ENCODE measurements at places on chromosomes 5 and 9. TPM values are rescaled to one million over a fixed set of nuclear protein-coding genes. Genes with fewer than 3 reads are reported as not detected.
A peak's percentile ranks its signal among the peaks of the same experiment; 100 is the strongest.

TXNDC8 gene
- total RNA-seq, result not detected

GARNL3 gene
- 3.4 TPM for total RNA-seq

RNF20 gene
- total RNA-seq, result 37.2 TPM

ST8SIA4 gene
- total RNA-seq, result 32.0 TPM

ZBED3 gene
- 2.2 TPM for total RNA-seq

RAB3C gene
- not detected for total RNA-seq

SLC25A2 gene
- total RNA-seq, result 0.27 TPM

DNA sequence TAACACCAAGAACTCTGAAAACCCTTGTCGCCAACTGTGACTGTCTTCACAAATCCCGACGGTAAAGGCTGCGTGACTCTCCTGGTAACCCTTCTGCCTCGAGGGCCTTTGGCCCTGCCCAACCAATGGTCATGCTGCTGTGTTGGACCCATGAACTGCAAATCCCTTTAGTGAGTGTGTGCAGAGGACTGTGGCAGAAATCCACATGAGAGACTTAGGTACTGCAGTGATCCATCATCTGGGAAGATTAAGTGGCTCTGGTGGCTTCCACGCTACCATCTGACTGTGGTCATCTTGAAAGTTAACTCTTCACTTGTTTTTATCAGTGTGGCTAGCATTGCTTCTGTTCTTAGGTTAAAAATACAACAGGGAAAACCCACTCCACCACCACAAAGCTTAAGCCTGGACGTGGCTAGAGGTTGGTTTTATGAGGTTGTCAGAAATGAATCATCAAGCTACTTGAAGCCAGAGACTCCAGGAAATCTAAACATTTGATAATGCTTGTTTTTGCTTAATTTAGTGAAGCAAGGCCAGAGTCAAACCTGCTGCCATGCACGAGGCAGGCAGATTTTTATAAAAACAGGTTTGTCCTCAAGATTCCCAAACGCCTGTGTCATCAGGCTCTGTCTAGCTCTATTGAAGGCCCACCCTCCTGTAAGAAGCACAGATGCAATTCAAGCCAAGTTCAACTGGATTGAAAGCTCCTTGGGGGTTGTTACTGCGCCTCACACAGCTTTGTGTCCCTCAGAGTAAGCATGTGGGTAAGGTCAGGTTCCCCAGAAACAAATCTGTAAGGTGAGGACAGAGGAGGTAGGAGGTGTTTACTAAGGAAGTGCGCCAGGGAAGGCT, 52.7 kb upstream of the ERCC6L2 start:
- H3K36me3 ChIP-seq, result no peaks in the 10 kb centered on the region
- DNase-seq, result peak; percentile 55
- no peak overlapping the region for H3K4me3 ChIP-seq
- no peaks in the 10 kb centered on the region for H3K27me3 ChIP-seq

GRCh38 chr9:68998385-68998784, 15.5 kb downstream of the PRKACG start:
- peaks cover 2% of the 10 kb centered on the region for H3K27me3 ChIP-seq
- no peak for DNase-seq
- H3K4me3 ChIP-seq, result no peak overlapping the region

DNA sequence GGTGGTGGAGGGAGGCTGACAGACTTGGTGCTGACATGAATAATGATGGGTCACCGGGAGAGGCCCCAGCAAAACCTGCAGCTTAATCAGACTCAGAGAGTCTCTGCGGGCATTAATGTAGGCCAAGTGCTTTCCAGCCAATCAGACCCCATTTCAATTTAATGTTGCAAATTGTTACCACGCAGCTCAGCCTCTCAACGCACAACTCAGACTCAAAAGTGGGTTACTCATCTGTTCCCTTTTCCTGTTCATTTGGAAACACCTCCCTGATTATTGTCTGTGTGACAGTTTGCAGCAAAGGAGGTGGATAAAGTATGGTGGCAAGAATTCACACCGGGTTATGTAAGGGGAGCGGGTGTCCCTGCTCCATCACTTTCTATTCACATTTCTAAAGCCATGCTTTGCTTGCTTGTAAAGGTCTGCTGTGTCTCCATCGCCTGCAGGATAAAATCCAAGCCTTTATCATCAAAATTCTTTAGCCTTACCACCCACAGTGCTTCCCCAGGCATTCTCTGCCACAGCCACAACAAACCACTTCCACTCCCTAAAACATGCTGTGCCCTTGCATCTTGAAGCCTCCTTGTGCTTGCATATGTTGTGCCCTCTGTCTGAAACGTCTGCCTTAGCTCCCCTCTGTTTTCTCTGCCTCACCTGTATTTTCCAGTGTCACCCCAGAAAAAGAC, 156.5 kb downstream of the ASTN2 start:
- no peaks in the 10 kb centered on the region for H3K4me1 ChIP-seq
- no peak for DNase-seq
- no peak overlapping the region for H3K4me3 ChIP-seq
- no peak overlapping the region for H3K27ac ChIP-seq

GRCh38 chr5:53971551-53971950, 338.8 kb downstream of the ARL15 start:
- DNase-seq, result no peak
- H3K4me1 ChIP-seq, result no peaks in the 10 kb centered on the region
- peaks cover 7% of the 10 kb centered on the region for H3K36me3 ChIP-seq
- no peak overlapping the region for H3K27ac ChIP-seq
- no peak overlapping the region for H3K4me3 ChIP-seq

GRCh38 chr9:96189995-96190394, 112.0 kb downstream of the HSD17B3 start:
- H3K36me3 ChIP-seq, result peaks cover 8% of the 10 kb centered on the region
- DNase-seq, result no peak
- H3K4me1 ChIP-seq, result no peaks in the 10 kb centered on the region

DNA sequence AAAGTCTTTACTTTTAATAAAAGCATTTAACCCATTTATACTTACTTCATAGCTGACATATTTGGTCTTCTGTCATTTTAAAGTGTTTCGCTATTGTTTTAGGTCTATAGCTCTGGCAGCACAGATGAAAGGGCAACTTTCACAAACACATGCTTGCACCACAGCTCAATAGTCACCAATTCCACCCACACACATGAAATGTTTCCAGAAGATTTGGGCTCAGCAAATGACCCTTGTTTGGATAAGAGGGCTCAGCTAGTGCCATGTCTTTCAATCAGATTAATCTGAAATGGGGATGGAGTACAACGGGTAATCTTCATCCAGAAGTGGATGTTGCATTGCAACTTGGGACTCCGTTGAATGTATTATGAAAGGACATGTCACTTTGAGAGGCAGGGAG, 176.0 kb downstream of the FGF18 start:
- H3K4me1 ChIP-seq, result peaks cover 8% of the 10 kb centered on the region
- no peak overlapping the region for H3K4me3 ChIP-seq
- H3K27ac ChIP-seq, result no peak overlapping the region
- peaks cover 16% of the 10 kb centered on the region for H3K27me3 ChIP-seq

- no peaks in the 10 kb centered on the region for H3K27me3 ChIP-seq
- H3K36me3 ChIP-seq, result no peaks in the 10 kb centered on the region
- no peak overlapping the region for H3K27ac ChIP-seq
These were observed 171.2 kb downstream of the PPP2R2B start for GRCh38 chr5:146707316-146707715.

DNA sequence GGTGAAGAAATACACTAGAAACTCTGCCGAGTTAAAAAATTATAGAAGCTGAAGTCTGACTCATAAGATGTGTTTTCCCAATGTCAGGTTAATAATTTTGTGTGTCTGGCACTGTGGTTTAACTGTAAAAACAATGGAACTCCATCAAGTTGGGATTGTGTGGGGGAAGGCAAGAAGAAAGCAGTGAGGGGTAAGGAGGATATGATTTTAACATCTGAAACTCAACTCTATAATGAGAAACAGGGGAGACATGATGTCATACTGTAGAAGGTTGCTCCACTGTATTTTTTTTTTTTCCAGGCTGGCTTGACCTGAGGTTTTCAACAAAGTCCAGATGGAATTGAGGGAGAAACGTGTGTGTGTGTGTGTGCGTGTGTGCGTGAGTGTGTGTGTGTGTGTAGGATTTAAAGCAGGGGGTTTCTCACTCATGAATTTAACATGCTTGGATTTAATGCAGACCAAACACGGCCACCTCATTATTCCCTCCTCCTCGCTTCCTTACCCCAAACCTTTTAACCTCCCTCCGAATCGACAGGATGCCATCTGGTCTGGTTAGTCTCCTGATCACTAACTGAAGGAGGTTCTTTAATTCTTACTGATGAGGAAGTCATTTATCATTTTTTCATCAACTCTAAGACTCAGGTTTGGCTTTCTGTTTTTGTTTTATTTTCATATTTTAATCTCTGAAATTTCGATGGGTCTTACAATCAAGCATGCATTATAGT, 140.2 kb upstream of the LPAR1 start:
- H3K27me3 ChIP-seq, result peaks cover 4% of the 10 kb centered on the region
- no peak overlapping the region for H3K27ac ChIP-seq
- DNase-seq, result no peak
- no peaks in the 10 kb centered on the region for H3K36me3 ChIP-seq
- no peak overlapping the region for H3K4me3 ChIP-seq
- no peaks in the 10 kb centered on the region for H3K4me1 ChIP-seq

DNA sequence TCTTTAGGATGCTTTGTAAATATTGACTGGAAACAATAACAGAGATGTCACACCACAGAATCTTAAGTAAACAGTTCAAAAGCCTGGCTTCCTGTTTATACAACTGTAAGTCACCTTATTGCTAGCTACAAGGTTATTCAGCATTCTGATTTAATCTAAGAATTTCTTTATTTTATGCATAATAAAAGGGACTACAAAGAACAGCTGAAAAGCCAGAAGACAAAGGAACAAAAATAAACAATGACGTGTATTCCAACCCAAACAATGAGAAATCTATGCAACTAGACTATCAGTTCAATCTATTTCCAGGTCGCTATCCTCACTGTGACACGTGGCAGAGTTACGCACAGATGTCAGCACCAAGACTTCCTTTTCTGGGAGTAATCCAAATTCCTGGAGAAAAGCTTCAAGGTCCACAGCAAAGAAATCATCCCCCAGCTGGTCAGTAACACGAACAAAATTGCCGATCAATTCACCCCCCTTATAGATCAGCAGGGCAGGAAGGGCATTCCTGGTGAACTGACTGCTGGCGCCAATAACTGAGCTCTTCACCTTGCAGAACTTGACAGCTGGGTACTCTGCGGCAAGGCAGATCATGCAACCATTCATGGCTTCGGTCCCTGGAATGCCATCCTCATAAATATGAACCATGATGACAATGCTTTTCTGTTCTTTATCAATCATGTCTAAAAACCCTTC, 8.4 kb downstream of the PDCL start:
- H3K4me3 ChIP-seq, result no peak overlapping the region
- DNase-seq, result no peak
- peak overlapping the region; percentile 38 for H3K27ac ChIP-seq

DNA sequence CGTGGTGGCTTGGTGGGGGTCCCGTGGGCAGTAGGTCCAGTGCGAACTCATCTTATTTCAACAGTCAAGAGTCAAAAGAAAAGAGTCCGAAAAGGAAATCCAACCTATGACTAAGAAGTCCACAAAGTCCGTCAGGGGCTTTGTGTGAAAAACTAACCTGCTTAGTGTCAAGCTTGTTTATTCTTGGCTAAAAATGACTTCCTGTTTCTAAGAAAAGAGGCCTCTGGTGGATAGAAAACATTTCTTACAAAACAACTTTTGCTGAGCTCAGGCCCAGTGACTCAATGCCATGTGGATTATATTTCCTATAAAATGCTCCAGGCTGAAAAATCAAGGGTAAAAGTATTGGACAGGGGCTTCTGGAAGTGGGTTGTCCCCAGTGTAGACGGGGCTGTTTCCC, 105.9 kb downstream of the GADD45G start:
- no peak overlapping the region for H3K27ac ChIP-seq
- H3K4me1 ChIP-seq, result peaks cover 15% of the 10 kb centered on the region
- no peaks in the 10 kb centered on the region for H3K27me3 ChIP-seq
- DNase-seq, result no peak

DNA sequence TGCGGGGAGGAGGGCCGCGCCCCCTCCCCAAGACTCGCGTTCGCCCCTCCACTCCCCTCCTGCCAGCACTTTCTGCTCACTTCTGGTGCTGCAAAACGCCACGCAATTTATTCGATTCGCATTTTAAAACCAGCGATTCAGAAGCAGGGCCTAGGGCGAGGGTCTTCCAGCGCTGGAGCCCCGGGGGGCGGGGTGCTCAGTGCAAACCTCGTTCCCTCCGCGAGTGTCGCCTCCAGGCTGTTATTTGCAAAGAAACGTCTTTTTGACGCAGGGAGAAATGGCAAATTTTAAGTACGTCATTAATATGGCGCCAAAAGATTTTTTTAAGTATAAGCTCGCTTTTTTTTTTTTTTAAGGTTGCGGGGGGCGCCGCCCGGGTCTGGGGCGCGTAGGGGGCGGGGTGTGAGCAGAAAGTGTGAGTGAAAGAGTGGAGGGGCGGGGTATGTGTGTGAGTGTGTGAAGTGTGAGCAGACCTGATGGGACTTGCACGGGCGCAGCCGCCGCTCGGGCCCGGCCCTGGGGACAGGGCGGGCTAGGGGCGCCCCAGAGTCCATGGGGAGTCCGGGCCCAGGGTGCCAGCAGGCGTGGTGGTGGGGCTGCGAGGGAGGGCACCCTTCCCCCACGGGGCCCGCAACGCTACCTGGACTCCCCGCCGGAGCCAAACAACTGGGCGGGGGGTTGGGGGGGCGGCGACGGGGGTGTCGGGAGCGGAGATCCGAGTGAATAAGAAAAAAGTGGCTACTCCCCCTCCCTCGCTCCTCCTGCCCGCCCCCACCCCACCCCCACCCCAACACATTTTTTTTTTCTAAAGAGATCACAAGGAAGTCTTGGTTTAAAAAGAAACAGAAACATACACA, at the start of gene JADE2:
Gene JADE2 (plus strand): TSS at position 845 of the 857 bp plus-strand sequence. CDS start 10,188 bp downstream, outside the sequence.
- peak; percentile 86 for DNase-seq
- peaks cover 32% of the 10 kb centered on the region for H3K4me1 ChIP-seq
- peaks cover 2% of the 10 kb centered on the region for H3K27me3 ChIP-seq
- H3K36me3 ChIP-seq, result peaks cover 2% of the 10 kb centered on the region
- peak within 1 kb of the TSS; percentile 99 for H3K4me3 ChIP-seq

GRCh38 chr5:175657593-175658271, at the start of gene HRH2:
Gene HRH2 (plus strand): TSS chr5:175658071. CDS start chr5:175683234, 25,163 bp downstream.
- peaks cover 75% of the 10 kb centered on the region for H3K4me1 ChIP-seq
- peaks cover 23% of the 10 kb centered on the region for H3K36me3 ChIP-seq
- peak within 1 kb of the TSS; percentile 94 for H3K27ac ChIP-seq
- no peaks in the 10 kb centered on the region for H3K27me3 ChIP-seq

DNA sequence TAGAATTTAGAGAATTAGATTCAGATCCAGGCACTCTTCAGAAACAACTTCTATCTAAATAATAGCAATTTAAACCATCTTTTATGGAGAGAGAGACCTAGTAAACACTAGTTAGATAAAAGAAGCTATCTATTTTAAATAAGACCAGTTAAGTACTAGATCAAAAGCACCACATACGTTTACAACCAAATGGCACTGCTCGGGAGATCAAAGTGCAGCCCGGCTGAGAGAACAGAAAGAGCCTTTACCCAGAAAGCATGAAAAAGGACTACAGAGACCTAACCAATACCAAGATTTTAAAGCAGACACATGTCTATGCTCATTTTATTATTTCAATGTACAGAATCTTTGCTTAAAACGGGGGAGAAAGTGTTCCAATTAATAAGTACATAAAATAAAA, 30.8 kb downstream of the LIX1 start:
- H3K27me3 ChIP-seq, result peaks cover 2% of the 10 kb centered on the region
- no peak overlapping the region for H3K4me3 ChIP-seq
- peak; percentile 7 for DNase-seq
- H3K4me1 ChIP-seq, result peaks cover 9% of the 10 kb centered on the region
- H3K36me3 ChIP-seq, result no peaks in the 10 kb centered on the region

- no peak for DNase-seq
- peaks cover 8% of the 10 kb centered on the region for H3K27me3 ChIP-seq
- no peaks in the 10 kb centered on the region for H3K4me1 ChIP-seq
- H3K27ac ChIP-seq, result no peak overlapping the region
These were observed 215.1 kb downstream of the CD180 start for GRCh38 chr5:66981266-66982055.
